ENCODE measurements at places on chromosomes 4 and X.

GRCh38 chr4:74671080-74671698, 123.1 kb downstream of the BTC start:
- DNase-seq, result peak; percentile 45

DNA sequence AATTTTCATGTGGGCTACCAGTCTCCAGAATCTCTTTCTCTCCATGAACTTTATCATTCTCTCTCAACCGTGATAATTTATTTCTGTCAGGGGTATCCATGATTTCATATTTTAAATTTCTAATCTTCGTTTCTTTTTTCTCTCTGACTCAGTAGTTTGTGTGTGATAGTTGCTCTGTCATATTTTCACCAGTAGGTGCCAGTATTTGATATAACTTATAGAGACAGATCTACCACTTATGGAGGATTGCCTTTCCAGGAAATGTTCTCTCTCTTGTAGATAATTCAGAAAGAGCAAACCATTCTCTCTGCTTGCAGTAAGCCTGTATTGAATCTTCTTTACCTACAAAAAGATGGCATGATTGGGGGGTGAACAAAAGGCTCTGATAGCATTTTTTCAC, 79.3 kb upstream of the DYNLT3 start:
- DNase-seq, result peak; percentile 46

DNA sequence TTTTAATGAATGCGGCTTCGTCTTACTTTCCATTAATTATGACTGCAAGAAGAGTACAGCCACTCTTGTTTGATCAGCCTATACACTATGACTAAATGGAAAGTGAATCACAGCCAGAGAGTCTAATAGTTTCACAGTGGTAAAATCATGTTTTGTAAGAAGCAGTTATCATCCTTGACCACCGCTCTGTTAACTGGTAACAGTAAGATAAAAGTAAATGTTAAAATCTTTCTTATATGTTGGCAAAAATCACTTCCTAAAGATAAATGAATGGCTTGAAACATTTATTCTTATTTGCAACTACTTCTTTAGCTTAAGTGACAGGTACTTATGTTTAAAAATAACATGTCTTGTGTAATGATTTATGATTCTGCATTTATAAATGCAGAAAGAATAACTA, 13.2 kb downstream of the GALNT7 start:
- DNase-seq, result no peak

GRCh38 chrX:50719614-50720013, 94.4 kb downstream of the SHROOM4 start:
- DNase-seq, result no peak

- no peak for DNase-seq
Measured at GRCh38 chrX:109155161-109155560, 326.7 kb downstream of the GUCY2F start.

- no peak for DNase-seq
Measured at GRCh38 chr4:7674706-7675105, 240.0 kb upstream of the PSAPL1 start.

DNA sequence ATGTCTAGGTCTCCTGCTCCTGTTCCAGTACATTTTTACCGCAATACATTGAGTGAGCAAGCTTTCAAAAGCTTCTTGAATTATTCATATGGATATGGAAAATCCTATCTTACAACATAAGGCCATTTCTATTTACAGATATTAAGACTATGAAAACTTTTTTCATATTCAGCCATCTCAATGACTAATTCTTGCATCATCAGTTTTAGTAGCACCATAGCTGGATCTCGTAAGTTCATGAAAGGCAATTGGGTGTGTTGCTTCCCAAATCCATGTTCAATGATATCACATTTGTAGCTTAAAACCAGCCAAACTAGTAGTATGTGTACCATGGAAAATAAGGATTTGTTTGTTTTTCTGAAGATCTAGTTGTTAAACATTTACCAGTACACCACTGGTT, 118.3 kb upstream of the GABRA2 start:
- DNase-seq, result no peak

DNA sequence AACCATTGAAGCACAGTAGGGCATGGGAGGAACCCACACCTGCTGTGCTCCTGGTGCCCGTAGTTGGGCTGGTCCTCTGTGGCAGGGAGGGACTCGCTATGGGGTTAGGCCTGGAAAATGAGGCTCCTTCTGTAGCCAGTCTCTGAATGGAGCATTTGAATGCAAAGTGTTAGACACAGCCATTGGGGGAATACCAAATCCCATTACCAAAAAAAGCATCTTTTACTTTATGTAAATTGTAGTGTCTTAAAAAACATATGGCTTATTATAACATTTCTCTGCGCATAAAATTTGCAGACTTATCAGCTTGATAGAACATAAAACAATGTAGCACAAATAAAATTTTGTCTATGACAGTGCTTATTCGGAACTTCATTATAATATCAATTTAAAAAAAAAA, 129.2 kb upstream of the PDLIM3 start:
- DNase-seq, result no peak

DNA sequence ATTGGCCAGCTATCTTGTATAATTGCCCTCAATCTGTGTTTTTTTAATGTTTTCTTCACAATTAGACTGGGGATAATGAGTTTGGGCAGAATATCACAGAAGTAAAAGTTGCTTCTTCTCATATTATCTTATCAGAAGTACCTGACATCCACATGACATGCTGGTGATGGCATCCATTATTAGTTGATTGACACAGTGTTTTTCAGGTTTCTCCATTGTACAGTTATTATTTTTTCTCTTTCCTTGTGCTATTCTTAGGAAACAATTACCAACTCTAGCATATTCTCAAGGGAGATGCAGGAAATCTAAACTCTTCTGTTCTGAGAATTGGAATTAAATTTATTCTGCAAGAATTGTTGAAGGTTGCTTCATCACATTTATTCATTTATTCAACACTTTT, 1000.1 kb upstream of the LCORL start:
- no peak for DNase-seq

DNA sequence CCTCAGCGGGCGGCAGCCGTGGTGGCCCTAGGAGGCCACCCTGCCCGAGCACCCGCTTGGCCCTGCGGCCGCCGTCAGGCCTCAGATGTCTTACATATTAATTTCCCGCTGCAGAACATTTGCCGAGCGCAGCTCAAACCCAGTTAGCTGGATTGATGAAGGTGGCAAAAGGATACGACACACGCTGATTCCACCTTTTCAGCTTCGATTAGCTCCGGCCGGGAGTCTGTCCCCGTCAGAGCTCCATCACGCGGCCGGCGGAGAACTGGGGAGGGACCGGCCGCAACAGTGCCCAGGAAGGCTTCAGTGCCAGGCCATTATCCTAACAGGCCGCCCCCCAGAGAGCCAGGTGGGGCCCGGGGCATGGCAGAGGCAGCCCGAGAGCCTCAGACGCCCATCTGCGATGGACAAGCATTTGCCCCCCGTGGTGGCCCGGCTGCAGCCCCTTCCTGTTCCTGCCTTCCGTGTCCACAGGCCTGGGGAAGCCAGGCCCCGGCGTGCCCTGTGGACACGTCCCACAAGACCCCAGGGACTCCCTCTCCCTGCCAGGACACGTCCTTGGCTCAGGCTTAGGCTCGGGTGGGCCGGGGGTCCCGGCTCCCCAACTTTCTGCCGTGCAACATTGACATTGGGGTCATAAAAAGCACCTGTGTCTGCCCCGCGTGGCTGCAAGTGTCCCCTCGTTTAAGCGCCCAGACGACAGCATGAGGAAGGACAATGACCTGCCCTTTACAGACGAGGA, 133.8 kb upstream of the NKX1-1 start:
- no peak for DNase-seq

- DNase-seq, result no peak
Measured at GRCh38 chr4:41132055-41132683, 82.2 kb downstream of the APBB2 start.

DNA sequence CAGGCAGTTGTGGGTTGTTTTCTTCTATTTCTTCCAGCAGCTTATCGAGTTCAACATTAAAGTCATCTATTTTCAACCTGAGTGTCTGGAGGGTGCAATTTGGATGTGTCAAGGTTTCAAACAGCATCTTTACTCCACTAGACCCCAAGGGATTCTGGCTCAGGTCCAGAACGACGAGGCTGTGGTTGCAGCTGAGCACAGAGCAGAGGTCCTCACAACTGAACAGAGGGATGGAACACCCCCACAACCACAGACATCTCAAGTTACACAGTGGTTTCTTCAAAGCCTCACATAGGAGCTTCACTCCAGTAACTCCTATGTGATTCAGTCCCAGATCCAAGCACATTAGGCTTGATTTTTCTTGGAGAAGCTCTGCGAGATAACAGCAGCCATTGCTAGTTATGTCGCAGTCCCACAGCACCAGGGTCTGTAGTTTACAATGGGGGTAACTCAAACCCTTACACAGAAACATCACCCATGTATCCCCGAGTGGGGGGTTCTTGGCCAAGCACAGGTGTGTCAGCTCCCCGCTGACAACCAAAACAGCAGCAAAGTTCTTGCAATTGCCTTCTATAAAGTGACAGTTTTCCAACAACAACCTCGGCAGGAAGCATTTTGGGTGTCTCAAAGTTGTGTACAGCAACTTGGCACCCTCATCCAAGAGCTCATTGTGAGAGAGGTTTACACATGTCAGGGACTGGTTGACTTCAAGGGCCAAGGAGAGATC, 2.8 kb downstream of the NLRP2B start:
- no peak for DNase-seq

GRCh38 chrX:15563056-15563455, 37.7 kb downstream of the ACE2 start:
- DNase-seq, result no peak

DNA sequence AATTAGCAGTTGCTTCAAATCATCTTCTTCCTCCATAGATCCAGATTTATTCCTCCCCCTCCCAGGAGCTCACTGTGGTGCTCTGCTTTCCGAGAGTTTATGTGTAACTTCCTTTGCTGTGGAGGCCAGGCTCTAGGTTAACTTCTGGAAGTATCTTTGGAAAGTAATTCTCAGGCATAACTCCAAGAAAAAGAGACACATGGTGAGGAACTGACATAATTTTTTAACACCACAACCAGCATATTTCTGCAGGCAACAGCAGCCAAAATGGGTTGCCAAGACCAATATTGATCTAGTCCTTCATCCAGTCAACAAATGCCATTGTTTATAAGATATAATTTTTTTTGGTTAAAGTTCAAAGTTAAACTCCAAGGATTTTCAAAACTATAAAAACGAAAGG, 114.5 kb upstream of the RBPJ start:
- DNase-seq, result no peak

DNA sequence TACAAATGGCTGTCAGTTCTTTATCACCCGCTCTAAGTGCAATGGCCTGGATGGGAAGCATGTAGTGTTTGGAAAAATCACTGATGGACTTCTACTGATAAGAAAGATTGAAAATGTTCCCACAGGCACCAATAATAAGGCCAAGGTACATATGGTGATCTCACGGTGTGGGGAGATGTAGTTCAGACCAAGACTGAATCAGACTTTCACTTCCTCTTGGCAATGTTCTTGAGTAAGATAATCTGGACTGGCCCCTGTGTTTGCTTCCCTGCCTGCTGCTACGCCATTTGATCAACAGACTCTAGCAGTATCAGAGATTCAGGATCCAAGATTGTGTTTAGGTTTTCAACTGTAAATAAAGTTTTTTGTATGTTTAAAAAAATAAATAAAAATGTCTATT, 682.2 kb upstream of the AMOT start:
- DNase-seq, result no peak

DNA sequence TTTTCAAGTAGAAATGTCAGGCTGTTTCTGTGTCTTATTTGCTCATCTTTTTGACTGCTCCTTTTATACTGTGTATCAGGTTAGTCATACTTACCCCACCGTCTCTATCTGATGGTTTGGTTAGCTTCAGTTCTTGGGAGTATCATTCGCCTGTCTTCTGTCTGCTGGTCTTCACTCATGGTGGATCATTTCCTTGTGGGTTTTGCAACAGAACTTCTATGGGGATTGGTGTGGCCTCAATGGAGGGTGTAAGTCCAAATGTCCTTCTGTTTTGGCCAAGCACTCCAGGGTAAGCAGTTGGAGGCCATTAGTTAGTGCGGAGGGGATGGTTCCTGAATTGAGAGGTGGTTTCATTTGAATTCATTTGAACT, 7.2 kb downstream of the ABCD1 start:
- no peak for DNase-seq

DNA sequence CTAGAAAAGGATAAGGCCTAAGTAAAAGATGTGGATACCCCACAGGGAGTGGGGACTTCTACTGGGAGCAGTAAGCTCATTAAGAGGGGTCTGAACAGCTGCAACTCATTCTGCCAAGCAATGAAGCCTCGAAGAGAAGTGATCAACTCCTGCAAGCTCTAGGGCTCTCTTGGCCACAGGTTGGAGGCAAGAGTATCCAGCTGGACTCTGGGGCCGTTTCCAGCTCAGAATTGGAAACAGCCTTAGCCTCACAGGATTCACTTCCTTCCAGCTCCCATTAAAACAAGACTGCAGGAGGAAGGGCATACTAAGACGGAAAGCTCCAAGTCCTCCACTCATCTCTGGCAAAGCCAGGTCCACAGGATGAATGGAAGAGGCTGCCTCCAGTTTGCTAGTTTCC, 126.3 kb downstream of the ATG4A start:
- no peak for DNase-seq

GRCh38 chr4:66564901-66565651, 894.8 kb upstream of the EPHA5 start:
- DNase-seq, result peak; percentile 60

DNA sequence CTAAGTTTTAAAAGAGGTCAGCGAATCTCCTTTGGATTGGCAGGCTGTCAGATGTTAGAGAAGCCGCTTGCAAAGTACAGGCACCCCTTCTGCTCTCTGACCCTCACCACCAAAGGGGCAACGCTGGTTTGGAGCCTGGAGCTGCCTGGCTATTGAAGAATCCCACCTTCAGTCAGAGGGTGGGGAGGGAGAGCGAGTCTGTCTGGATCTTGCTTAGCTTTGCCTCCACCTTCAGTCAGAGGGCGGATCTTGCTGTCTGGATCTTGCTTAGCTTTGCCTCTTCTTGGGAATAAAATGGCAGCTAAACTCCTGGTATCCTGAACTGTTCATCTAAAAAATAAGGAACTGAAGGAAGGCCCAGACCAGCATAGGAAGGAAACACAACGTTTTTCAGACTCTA, 7.3 kb downstream of the CCDC110 start:
- no peak for DNase-seq

GRCh38 chr4:138975225-138975624, 40.4 kb upstream of the NOCT start:
- DNase-seq, result no peak

DNA sequence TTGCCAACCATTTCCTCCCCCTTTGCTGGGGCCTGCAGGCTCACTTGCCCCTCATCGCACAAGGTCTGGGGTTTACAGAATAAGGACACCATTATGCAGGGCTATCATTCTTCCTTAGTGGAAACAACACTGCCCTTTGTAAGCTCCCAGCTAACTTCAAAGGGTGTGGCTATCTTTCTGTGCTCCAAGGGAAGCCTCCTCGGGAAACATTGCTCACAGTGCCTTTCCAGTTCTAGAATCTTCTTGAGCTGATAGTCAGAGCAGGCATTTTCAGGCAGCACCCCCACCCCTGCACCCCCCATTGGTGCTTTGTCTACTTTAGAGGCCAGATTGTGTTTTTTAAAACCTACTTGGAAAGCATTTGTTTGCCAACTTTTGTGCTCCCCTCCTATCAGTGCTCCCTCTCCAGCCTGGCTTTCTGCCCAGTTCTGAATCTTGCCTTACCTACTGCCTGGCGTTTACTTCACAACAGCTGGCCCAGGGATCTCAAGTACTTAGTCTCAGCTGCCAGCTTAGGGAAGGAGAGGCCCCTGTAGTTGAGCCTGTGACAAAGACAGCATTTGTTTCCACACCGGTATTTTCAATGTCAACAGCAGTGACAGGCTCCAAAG, 53.5 kb downstream of the PLAC1 start:
- DNase-seq, result no peak

GRCh38 chr4:6206771-6207290, 6.5 kb upstream of the JAKMIP1 start:
- no peak for DNase-seq
